C1 segment of cervical spinal cord (tissue), 14 donors: ENCODE measurements at places on chromosomes 11 and 22.

- no peak for DNase-seq
Measured at GRCh38 chr11:38256436-38256835, 1658.4 kb upstream of the RAG2 start.

DNA sequence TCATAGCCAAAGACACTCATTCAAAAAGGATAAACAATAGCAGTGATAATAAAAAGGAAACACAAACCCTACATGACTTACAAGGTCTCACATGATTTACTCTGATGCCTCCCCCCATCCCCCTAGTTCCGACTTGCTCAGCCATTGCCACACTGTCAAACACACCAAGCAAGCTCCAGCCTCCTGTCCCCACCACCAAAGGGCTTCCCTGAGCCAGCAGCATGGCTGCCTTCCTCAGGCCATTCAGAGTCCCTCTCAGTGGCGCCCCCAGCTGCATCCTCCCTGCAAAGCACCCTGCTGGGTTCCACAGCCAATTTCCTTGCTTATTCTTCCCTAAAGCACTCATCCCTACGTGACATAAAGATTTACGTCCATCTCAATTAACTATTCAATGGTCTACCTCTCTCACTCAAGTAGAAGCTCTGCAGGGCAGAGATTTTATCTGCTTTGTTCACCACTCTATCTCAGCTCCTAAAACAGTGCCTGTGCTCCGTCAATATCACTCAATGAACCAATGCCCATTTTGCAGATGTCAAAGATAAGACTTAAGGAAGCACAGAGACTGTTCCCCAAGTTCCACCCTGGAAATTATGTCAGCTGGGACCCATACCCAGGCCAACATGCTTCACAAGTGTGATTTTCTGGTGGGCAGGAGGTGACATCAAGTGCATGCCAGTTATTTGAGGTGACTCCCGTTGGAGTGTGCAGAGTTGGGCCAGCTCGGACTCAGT, 106.9 kb downstream of the SYN3 start:
- no peak for DNase-seq

DNA sequence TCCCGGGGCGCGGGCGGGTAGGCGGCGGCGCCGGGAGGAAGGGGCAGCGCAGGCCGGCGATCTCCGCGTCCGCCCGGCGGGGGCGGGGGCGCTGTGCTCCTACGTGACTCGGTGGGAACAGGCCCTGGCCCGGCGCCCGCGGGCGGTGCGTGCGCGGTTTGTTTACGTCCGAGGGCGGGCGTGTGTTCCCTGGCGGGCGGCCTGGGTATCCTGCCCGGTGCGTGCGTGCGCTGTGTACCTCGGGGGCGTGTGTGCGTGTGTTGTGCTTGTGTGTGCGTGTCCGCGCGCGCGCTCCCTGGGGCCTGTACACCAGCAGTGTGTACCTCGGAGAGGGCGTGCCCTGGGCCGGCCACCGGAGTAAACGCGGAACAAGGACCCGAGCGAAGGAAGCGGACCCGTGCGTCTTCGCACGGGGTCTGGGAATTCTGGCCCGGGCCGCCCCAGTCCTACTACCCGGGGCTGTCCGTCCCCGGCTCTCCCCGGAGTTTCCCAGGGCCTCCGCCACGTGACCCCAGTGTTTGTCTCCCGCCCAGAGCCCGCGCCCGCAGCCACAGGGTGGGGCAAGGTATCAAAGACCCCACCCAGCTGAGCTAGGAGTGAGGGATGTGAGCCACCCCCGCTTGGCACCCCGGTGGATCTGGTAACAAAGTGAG, 769 bp downstream of the MAFF start:
- peak; percentile 60 for DNase-seq

DNA sequence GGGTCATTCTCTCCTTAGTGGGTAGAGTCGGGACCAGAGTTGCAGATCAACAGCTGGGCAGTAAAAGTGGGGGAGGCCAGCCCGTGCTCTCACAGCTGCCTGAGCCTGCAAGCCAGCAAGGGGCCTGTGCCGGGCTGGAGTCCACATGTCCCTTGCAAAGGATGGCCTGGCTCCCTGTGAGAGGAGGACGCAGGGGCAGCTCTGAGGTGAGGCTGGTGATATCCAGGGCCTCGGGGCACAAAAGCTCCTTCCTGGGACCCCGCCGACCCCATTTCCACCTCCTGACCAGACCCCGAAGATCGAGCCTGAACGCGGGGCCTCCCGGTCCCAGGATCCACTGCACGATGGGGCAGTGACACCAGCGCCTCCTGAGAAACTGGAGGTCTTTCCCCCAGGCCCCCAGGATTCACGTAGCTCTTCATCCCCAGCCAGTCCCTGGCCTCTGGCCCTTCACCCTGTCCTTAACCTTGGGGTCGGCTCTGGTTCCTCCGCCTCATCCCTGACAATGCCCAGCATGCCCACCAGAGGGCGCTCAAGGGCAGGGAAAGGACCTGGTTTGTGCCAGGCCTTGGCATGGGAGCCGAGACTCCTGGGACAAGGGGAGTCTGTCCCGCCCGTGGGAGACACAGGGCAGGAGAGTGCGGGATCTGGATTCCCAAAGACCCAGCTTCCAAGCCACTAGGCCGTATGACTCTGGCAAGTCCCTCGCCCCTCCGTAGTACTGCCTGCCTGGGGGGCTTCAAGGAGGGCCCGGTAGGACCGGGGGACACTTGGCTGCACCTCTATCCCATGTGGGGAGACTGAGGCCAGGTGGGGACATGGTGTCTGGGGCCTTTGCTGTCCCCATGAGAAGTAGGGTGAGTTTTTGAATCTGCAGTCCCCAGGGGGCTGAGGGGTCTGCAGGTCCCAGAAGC, 17.8 kb upstream of the WNT7B start:
- DNase-seq, result peak; percentile 72

- DNase-seq, result no peak
Measured at GRCh38 chr11:6627762-6628241, 8.6 kb upstream of the TPP1 start.

GRCh38 chr11:121241343-121242211, 51.0 kb upstream of the SC5D start:
- no peak for DNase-seq

GRCh38 chr11:129530154-129530895, 154.7 kb downstream of the BARX2 start:
- DNase-seq, result peak; percentile 74

- no peak for DNase-seq
Measured at GRCh38 chr22:44930711-44931035, 79.1 kb downstream of the PHF21B start.
